ENCODE measurements at places on chromosomes 3 and 15.

- DNase-seq, result no peak
Observed at GRCh38 chr3:26205475-26205874, 415.6 kb downstream of the OXSM start.

GRCh38 chr15:25375557-25375956 lies 63.3 kb downstream of the UBE3A start:
- no peak for DNase-seq

DNA sequence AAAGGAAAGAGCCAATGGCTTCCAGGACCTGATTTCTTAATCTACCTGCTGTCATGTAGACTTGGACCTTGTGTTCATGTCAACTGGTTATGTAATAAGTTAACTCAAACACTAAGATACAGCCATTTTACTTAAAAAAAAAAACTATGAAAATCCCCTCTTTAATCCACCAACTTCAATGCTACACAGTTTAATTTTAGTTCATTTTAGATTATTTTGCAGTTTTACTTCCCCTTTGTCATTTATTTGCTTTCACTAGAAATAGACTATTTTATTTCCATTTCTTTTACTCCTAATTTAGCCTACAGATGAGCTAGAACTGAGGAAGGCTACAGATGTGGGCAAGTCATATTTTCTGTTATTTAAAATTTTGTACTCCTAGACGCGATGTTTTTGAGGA lies 10.7 kb upstream of the DNAJC13 start:
- no peak for DNase-seq

DNA sequence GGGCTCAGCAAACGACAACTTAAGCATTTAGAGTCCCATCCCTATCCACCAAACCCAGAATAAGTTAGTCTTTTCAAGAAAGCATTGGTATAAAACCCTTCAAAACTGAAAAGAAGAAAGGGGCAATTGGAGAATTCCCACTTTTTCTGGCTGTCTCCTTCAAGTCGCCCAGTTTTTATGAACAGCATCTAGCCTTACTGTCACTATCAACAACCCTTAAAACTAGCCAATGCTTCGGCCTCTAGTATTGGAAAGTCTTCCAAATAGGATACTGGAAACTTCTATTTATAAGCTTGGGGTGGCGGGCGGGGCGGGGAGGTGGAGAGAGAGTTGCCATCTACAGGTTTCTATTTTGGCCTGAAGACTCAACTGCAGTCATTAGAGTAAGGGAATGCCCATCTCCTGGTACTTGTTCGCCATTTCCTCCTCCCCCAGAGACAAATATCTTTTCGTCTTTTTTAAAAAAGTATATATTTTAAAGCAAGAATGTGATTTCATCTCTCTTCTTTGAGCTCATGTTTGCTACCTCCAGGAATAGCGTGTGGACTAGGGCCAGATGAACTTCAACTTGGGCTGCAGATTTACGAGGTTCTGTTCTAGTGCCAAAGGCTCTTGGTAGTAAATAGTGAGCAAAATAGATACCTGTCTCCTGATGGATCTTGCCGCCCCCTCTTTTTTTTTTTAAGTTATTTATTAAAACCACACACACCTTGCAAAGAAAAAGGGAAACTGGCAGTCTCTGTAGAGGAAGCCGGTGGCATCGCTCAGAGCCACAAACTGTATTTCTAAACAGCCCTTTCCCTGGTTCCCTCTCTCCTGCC lies 2.7 kb downstream of the BCL6 start:
- DNase-seq, result no peak

DNA sequence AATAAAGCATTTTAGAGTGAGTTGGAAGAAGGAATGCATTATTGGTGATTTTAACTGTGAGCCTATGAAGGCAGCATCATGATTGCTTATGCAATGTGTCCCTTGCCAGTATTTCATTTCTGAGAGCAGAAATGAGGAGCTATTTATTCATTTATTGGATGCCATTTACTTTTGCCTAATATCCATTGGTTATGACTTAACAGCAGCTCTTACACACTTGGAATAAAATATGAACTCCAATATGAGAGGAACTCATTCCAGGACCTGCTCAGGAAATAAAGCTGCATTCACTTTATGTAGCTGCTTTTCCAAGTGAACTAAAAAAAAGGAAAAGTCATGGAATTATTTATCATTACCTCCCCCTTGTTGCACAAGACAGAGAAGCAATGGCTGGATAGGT lies 280.1 kb downstream of the LRTM1 start:
- no peak for DNase-seq

- DNase-seq, result no peak
Observed at GRCh38 chr15:57595011-57595866, 3.5 kb downstream of the MYZAP start.

- no peak for DNase-seq
Observed at GRCh38 chr15:74335396-74335795, 32.0 kb downstream of the CYP11A1 start.

DNA sequence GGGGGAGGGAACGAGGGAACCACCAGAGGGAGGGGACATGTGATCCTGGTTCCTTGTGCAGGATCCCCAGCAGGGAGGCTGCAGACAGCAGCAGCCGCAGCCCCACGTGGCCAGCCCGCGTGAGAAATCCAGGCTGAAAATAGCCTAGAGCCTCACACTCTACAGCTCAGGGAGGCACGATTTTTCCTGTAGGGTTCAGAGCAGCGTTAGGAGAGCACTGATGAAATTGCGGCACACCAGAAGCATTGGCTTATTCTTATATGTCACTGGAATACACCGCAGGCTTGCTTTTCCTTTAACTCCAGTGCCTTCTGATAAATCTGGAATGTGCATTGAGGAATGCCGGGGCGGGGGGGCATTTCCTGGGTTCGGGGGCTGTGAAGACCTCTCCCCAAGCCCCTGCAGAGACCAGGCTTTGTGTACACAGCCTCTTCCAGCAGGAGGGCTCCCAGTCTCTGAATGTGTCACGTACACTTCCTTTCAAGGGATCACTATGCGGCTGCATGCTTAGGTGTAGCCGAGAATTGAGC lies 193.0 kb downstream of the ATP10A start:
- peak; percentile 28 for DNase-seq

GRCh38 chr3:8557298-8557697 lies 55.7 kb downstream of the LMCD1 start:
- DNase-seq, result no peak

DNA sequence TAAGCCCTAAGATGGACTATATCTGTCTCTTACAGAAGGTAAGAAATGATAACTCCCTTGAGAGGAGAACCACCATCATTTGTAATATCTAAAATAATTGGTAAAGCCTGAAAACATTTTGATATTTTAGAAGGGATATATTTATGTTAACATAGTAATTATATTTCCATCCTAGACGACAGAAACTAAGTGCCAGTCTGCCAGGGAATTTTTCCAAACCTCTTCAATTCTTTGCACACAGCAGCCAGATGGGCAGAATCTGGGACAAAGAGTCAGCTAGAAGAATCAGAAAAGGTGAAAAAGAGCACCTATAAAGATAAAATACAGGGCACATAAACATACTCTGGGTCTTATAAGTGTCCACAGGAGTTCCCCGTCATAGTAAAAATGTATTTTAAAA lies 70.0 kb upstream of the CBLB start:
- no peak for DNase-seq

DNA sequence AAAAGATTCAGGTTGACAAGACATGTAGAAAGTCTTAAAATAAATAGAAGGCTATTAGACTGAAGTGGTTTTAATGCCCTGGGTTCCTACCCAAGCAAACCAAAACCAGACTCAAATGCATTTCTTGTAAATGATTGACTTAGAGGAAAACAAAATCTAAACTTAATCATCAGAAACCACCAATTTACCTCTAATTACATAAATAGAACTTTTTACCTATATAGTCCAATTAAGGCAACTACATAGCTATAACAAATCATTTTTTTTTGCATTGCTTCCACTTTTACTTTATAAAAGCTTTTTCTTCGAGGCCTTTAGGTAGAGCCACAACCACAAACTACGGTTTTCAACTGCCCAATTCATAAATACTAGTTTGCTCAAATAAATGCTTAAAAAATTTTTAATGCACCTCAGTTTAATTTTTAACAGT lies 231.3 kb upstream of the ARHGEF26 start:
- DNase-seq, result no peak

DNA sequence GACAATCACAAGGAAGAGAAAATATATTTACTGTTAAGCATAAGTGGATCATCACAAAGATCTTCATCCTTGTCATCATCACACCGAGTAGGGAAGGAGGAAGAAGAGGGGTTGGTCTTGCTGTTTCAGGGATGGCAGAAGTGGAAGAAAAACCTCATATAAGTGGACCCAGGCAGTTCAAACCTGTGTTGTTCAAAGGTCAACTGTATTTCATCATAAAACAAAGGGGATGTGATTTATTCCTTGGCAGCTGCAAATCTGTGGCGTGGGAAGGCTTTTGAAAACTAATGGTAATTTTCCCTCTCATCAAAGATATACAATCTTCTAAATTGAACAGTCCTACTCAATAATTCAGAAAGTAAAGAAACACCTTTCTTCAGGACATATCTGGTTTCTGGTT lies 129.9 kb upstream of the ABI3BP start:
- DNase-seq, result no peak

- no peak for DNase-seq
Observed at GRCh38 chr3:168794427-168794826, 698.7 kb upstream of the GOLIM4 start.

DNA sequence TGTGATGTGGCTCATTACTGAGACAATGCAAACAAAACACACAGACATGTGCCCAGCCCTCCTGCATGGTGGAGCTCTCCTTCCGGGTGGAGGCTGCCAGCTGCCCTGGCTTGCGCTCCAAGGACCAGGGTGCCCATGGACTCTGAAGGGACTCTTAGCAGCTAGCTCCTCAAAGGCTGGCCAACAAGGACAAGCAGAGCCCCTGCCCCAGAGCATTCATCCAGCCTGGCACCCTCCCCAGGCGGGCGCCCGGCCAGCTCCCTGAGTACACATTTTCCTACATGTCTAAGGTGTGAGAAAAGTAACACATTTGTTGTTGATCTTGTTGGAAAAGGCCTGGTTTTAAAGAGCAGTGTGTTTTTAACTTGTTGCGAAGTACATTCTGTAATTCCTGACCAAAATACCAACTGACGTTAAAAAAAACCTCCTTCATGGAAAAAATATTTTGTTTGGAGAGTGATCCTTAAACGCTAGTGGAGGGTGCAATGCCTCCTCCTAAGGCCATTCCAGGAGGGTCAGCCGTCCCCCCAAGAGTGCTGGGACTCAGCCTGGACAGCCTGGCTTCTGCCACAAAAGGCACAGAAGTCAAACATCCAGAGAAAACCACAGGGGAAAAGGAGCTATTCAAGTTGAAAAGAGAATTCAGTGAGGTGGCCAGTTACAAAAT lies 86.9 kb downstream of the KLF15 start:
- DNase-seq, result no peak

DNA sequence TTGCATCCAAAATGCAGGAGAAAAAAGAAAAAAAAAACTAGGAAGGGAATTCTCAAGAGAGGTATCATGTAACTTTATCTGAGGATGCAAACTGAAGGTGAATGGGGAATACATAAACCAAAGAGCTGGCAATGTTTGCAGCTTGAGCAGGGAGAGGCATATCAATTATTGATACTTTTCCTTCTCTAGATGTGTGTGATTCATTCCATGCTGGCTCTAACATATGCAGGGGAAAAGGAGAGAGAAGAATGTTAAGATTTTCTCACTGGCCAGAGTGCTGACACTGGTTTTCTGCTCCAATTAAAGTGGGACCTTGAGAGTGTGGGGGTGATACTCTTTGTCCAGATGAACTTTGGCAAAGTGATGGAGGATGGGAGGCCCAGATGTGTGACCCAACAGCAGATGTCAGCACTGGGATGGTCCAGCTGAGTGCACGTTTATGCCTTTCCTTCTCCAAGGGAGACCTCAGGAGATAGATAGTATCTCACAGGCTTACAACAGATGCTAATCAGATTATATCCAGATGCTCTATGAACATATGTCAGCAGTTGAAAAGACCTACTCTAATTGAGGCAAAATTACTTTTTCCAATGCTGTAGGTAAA lies 50.0 kb upstream of the PSMD6 start:
- DNase-seq, result peak; percentile 26

GRCh38 chr3:66394019-66394752 lies 106.6 kb downstream of the LRIG1 start:
- no peak for DNase-seq

- no peak for DNase-seq
Observed at GRCh38 chr3:155088706-155089345, 8.7 kb downstream of the MME start.

GRCh38 chr3:57006179-57006657 lies 54.2 kb upstream of the SPATA12 start:
- no peak for DNase-seq

GRCh38 chr3:187739094-187739560 lies 6.1 kb downstream of the BCL6 start:
- no peak for DNase-seq

DNA sequence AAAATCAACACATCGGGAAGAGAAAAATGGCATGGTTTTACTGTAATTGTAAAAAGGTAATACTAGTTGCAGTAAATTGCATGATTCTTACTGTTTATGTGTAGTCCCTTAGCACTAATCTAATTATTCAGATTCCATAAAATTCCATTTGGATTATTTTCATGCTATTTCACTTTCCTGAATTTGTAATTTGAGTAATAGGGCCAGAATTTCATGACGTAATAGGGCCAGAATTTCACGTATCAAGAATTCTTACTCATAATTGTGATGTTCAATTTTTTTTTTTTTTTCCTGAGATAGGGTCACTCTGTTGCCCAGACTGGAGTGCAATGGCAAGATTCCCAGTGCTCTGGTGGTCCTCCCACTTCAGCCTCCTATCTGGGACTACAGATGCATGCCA lies 2.9 kb upstream of the U2SURP start:
- DNase-seq, result no peak

GRCh38 chr3:70264122-70264780 lies 48.2 kb downstream of the MDFIC2 start:
- DNase-seq, result no peak

- no peak for DNase-seq
Observed at GRCh38 chr3:129834580-129834979, 58.9 kb downstream of the TMCC1 start.

GRCh38 chr3:98026425-98027084 lies 8.6 kb downstream of the GABRR3 start:
- no peak for DNase-seq

DNA sequence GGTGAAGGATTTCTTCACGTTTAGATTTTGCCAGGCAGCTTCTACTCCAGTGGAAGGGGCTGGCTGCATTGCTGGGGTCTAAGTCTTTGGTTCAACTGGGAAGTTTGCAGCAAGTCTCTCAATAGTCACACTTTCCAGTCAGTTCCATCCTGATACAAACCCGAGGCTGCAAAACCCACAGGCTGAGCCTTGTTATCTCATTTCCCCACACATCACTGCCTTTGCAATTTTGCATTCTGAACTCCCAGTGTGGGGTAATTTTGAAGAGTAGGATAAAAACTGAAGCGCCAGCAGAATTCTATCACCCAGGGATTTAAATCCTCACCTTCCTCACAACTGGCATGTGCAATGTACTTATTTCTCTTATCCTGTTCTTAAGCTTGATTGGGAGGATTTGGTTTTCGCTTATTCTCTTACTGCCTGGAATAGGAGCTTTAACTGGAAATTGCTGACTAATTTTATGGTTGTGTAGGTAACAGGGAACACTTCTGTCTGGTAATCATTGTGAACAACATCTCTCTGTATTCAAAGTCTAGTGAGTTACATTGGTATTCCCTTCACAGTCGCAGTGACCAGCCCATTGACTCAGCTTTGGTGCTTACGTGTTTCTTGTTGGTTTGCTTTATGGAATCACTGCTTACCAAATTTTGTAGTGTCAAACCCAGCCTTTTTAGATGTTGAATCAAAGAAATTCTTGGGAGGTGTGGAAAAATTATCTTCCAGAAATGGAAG lies 142.0 kb upstream of the TOPAZ1 start:
- no peak for DNase-seq

GRCh38 chr15:35442742-35443141 lies 103.2 kb downstream of the DPH6 start:
- DNase-seq, result no peak
